ENCODE measurements at places on chromosomes 3 and 15.
A peak's percentile ranks its signal among the peaks of the same experiment; 100 is the strongest.

DNA sequence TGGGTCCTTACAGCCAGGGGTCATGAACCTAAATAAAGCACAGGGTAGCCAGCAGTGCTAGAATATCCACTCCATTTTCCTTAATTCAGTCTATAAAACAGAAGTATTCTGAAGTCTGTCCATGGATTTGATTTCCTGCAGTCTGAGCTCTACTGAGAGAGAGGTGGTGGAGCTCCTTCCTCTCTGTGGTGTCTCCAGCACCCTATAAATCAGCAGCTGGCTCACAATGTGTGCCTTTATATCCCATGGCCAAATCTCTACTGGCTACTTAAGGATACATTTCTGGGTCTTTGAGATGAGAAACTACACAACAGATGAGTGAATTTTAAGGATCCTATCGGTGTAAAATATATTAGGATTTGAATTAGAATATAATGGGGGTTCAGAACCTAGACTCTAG lies 339.9 kb upstream of the RBMS3 start:
- DNase-seq, result no peak

DNA sequence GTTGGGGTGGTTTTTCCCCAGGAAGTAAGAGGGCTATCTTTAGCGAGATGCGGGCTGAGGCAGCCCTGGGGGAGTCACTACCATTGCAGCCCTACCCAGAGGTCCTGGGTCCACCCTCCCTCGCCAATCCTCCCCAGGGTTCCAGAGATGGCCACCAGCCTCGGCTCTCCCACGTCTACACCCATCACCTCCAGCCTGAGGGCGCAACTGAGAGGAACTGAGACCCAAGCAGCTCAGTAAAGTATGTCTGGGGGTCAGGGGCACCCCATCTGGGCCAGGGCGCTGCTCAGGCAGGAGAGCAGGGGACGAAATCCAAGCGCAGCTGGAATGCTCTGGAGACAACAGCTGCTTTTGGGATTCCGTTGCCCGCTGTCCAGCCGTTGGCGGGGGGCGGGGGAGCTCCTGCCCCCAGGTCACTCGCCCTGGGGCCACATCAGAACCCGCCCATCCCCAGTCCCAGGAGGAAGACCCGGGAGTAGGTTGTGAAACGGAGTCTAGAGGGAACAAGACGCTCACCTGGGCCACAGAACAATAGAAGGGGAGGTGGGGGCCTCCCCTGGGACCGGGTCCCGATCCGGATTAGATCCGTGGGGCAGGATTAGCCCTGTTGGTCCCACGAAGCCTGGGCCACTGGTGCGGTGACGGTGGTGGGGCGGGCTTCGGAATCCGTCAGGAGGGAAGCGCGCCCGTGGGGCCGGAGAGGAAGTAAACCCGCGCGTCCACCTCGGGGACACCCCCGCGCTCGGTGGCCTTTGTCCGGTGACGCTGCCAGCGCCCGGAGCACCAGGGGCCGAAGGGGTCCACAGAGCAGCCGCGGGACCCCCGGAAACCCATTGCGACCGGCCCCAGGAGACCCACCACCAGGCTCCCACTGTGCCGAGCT lies 1.4 kb upstream of the NDUFAF3 start:
- no peak for DNase-seq

DNA sequence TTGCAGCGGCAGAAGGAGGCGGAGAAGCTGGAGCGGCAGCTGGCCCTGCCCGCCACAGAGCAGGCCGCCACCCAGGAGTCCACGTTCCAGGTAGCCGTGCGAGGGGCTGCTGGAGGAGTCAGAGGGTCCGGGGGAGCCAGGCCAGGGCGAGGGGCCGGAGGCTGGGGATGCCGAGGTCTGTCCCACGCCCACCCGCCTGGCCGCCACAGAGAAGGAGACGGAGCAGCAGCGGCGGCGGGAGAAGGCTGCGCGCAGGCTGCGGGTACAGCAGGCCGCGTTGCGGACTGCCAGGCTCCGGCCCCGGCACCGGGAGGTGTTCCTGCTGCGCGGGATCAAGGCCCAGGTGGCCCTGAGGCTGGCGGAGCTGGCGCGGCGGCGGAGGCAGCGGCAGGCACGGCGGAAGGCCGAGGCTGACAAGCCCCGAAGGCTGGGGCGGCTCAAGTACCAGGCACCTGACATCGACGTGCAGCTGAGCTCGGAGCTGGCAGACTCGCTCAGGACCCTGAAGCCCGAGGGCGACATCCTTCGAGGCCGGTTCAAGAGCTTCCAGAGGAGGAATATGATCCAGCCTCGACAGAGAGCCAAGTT lies 625.0 kb downstream of the MCTP2 start:
- DNase-seq, result no peak

- no peak for DNase-seq
These were observed 864.9 kb downstream of the FHIT start for GRCh38 chr3:60386306-60386705.

DNA sequence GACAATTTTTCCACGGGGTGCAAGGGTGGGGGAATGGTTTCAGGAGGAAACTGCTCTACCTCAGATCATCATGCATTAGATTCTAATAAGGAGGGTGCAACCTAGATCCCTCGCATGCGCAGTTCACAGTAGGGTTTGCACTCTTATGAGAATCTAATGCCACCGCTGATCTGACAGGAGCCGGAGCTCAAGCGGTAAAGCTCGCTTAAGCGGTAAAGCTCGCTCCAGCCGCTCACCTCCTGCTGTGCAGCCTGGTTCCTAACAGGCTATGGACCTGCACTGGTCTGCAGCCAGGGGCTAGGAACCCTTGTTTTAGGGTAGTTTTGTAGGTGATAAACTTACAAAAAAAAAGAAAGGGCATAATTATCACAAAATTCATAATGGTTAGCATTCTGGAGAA lies 53.9 kb upstream of the RYR3 start:
- DNase-seq, result no peak

- DNase-seq, result peak; percentile 72
These were observed 73.1 kb upstream of the SLC6A6 start for GRCh38 chr3:14329116-14329830.

DNA sequence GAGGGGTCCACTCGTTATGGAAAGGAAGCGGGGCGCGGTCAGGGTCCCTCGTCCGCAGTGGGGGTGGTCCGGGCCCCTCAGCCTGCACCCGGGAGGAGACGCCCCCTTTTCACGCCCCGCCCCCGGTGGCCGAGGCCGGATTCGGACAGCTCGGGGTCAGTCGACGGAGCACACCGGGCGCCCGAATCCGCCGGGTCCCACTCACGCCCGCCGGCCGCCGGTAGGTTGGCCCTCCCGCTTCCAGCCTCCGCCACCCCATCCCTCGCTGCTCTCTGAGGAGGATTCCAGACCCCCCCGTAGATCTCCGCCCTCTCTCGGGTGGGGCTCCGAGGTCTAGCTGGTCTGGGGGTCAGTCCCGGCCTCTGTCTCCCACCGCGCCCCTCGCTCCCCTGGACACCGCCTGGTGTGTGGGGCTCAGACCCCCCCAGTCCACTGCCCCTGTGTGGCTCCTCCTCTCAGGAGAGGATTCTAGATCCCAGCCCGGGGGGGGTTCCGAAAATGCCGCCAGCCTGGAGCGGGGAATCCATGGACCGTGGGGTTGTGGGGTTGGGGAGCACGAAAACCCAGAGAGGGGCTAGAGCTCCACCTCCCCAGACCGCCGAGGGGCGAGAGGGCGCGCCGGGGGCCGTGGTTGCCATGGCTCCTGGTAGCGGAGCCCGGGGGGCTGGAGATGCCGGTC lies 725 bp downstream of the CHL1 start:
- DNase-seq, result no peak

GRCh38 chr15:48710952-48711495 lies 65.5 kb upstream of the FBN1 start:
- DNase-seq, result no peak

DNA sequence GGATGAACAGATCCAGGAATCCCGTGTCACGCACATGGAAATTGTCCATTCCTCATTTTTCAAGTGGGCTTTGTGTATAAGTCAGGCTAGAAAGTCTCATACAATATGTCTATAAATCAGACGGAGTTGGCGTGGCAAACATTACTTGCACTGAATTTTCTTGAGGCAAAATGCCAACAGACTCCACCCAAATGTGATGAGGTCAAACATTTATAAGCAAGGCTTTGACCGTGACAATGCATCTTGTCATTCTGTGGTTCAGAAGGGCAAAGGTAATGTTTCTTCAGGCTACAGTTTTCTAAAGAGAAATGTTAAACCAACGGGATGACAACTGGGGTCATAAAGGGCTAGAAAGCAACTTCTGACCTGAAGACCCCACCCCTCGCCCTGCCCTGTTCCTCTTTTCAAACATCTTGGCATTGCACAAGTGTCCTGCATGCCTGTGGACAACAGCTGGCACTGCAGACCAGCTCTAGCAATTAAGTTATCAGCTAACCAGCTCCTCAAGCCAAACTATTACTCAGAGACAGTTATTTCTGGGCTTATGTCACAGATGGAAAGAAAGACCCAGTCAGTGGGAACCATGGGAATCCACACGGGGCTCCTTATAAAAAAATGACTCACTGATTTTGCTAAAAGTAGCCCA lies 36.5 kb upstream of the SPTBN5 start:
- DNase-seq, result no peak

- no peak for DNase-seq
These were observed 479.6 kb upstream of the EPHA6 start for GRCh38 chr3:96334779-96335178.

GRCh38 chr3:128480717-128481437 lies 12.1 kb downstream of the GATA2 start:
- no peak for DNase-seq

GRCh38 chr3:10723991-10724390 lies 92.0 kb upstream of the SLC6A11 start:
- no peak for DNase-seq

DNA sequence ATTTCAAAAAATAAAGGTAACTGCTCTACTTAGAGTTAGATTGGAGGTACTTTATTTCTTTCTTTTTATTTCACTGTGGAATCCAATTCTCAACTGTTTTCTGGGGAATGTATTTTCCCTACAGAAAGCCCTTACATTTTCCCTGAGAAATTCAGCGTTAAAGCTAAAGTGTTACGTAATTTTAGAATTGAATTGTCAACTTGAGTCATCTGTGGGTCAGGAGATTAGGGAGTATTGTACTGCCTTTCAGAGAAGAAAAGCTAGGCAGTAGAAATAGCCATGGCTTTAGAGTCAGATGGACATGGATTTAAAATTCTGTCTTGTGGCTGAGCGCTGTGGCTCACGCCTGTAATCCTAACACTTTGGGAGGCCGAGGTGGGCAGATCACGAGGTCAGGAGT lies 728.6 kb downstream of the ROBO1 start:
- no peak for DNase-seq

GRCh38 chr15:101183226-101183930 lies 68.5 kb downstream of the CHSY1 start:
- DNase-seq, result no peak

DNA sequence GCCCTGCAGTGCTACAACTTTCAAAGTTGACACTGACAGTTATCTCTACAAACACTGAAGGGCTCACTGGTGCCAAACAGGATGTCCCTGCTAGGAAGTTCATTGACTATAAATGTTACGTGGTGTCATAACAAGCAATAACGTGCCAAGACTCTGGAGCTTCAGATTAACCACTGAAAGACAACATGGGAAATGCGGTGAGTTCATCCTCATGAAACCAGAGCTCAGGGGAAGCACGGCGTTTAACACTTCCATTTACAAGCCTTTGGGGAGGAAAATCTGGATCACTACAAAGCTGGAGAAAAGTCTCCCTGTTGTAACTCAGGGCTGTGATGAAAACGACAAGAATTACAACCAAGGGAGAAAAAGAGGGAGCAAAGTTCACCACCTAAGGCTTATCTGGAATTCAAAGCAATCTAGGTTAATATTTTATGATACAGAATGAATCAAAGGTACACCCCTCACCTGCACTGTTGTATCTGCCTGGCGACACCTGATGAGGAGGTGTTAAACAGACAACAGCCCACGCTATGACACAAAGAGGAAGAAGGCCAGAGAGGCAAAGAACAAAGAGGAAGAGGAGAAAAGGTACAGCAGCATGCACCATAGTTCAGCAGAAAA lies 27.0 kb downstream of the SHQ1 start:
- no peak for DNase-seq

GRCh38 chr3:107368654-107369398 lies 8.4 kb upstream of the CCDC54 start:
- no peak for DNase-seq

DNA sequence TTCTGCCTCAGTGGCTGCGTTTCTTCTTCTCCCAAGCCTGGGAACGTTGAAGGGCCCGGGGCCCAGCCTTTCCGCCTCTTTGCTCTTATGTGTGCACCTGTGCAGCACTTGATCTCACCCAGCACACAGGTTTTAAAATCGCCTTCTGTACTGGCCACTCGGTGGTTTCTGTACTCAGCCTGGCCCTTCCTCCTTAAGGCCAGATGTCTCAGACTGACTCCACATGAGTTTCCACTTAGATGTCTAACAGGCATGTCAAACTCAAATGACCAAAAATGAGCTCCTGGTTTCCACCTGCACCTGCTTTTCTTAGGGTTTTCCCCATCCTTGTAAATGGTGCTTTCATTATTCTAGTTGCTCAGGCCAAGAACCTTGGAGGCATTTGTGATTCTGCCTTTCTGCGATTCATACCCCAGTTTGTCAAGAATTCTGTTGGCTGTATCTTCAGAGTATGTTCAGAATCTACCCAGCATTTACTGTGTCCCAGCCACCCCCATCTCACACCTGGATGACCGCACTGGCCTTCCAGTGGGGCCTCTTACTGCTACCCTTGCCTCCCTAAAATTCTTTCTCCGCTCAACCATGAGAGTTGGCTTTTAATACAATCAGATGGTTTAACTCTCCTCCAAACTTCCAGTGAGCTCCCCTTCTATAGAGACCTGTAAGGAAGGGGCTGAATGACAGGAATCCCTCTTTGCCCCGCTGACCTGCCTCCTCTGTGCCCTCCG lies 2.2 kb upstream of the TRAK1 start:
- DNase-seq, result no peak

- no peak for DNase-seq
These were observed 47.4 kb upstream of the SEC22A start for GRCh38 chr3:123154020-123154985.

DNA sequence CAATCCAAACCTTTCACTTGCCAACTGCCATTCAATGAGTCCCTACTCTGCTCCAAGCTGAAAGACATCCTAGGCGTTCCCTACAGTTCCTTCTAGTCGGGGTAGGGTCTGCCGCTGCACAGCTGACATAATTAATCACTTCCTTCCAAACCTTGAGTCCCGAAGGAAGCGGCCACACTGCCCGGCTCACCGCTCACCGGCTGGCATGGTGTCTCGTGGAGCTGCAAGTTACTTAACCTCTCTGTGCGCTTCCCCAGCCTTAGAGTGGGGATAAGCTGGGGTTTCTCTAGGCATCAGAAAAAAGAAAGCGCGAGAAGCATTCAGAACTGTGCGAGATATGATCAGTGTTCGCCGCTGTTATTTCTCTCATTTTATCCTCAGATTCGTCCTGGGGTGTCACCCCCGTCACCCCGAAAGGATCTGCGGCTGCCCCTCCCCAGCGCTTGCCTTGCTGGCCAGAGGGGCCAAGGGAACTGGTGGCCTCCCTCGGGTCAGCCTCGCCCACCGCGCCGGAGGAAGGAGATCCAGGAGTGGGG lies 748 bp downstream of the MRPS25 start:
- no peak for DNase-seq

GRCh38 chr15:64746356-64746755 lies 29.0 kb downstream of the RBPMS2 start:
- DNase-seq, result no peak

GRCh38 chr15:71656425-71656824 lies 153.9 kb upstream of the NR2E3 start:
- DNase-seq, result no peak

GRCh38 chr3:75303741-75304140 lies 360.4 kb upstream of the FRG2C start:
- DNase-seq, result no peak

GRCh38 chr3:64022451-64023186 lies 675 bp downstream of the PSMD6 start:
- no peak for DNase-seq

Measured in NCI-H1436 (cell line).